ENCODE measurements at places on chromosomes 6 and 20. TPM values are rescaled to one million over a fixed set of nuclear protein-coding genes. Genes with fewer than 3 reads are reported as not detected.

PERP gene
- polyA plus RNA-seq: 31.2 TPM

TREML2 gene
- not detected for polyA plus RNA-seq

HLA-DMB gene
- polyA plus RNA-seq: 2.7 TPM

SCAND1 gene
- polyA plus RNA-seq: 103 TPM

KCNB1 gene
- polyA plus RNA-seq: 0.30 TPM

FANCE gene
- 1.7 TPM for polyA plus RNA-seq

PSORS1C2 gene
- polyA plus RNA-seq: not detected

SAMD5 gene
- polyA plus RNA-seq: 3.8 TPM

GNRH2 gene
- not detected for polyA plus RNA-seq

DDO gene
- polyA plus RNA-seq: 1.2 TPM

HDGFL1 gene
- not detected for polyA plus RNA-seq

DDAH2 gene
- polyA plus RNA-seq: 68.8 TPM

DNA sequence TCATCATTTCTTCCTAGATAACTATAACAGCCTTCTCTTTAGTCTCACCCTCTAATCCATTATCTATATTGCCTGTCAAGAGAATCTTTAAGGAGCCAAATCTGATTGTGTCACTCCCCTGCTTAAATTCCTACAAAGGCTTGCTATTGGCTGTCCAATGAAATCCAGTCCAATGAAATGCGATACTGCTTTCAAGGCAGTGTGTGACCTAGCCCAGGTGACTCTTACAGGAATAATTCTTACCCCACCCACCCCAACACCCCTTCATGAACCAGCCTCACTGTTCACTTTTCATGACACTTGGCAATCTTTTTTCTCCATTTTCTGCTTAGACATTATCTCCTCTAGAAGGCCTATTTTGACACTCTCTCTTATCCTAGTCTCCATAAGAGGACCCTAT lies 163.3 kb upstream of the MARCKS start:
- DNase-seq: no peak

- peak; percentile 96 for DNase-seq
These were observed at the start of gene STK38 for GRCh38 chr6:36546920-36547645. Gene STK38 (minus strand): TSS chr6:36547479. CDS start chr6:36540202, 7,277 bp downstream.

- DNase-seq: no peak
These were observed 107.7 kb upstream of the PRND start for GRCh38 chr20:4613718-4614620.

GRCh38 chr20:2137552-2138201 lies 36.0 kb downstream of the STK35 start:
- DNase-seq: no peak

DNA sequence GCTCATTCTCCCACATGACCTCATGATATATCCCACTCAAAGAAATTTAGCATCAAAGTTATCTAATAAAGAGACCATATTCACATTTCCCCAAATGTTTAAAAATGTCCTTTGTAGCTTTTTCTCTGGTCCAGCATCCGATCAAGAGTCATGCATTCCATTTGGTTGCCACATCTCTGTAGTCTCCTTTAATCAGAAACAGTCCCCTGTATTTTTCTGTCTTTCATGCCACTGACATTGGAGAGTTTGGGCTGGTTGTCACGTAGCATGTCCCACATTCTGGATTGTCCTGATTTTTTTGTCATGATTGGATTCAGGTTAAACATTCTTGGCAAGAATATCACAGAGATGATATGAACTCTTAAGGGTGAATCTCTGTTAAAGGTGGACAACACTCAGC lies 55.7 kb downstream of the SNX5 start:
- no peak for DNase-seq

- no peak for DNase-seq
These were observed 6.3 kb upstream of the TBC1D22B start for GRCh38 chr6:37251211-37251780.

- no peak for DNase-seq
These were observed 236.6 kb upstream of the QKI start for GRCh38 chr6:163177892-163178420.

DNA sequence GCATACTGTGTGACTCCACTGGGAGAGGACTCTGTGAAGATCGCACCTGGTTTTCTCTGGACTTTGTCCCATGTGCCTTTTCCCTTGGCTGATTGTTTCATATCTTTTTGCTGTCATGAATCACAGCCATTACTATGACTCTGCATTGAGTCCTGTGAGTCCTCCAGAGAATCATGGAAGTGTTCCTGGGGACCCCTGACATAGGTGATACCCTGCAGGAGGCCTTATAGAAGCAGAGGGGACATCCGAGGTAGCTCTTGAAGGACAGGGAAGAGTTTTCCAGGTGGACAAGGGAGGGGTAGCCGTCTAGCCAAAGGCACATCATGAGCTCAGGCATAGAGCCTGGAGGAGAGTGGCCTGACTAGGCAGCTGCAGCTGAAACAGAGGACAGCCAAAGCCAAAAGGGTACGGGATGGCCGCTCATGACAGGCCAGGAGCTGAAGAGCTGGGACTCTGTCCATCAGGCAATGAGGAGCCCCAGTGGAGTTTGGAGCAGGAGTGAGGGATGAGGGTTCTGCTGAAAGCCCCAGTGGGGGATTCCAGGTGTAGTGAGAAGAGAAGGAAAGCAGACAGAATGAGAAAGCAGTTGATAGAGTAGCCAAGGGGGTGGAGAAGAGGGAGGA lies 86.6 kb upstream of the TOX2 start:
- DNase-seq: no peak

DNA sequence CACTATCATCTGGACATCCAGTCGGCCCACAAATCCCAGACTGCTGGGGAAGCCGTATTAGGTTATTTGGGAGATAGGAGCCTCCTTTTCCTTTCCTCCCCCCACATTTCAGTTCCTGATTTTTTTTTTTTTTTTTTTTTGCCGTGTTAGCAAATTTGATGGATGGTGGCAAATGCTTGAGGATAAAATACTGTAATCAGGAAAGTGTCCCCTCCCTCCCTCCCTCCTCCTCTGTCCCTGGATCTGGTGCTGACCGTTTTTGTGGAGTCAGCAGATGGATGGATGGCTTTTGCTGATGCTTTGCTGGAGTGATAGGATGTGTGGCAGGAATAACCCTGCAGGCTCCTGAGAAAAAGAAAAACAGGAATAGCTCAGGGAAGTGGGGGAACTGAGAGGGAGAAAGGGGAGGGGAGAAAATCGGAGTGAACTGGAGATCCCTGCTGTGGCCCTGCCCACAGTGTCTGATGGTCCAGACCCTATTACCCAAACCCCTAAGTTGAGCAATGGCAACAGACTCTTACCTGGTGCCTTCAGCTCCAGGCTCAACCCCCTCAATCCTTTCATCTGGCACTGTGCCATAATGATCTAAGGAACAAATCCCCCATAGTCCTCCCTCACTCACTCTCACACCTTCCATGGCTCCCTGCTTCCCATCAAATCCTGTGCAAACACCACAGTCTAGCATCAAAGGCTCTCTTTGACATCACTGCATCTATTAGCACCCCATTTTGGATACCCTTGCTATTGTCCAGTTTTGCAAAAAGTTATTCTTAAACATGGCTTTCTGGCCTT lies 277.3 kb upstream of the CHD6 start:
- no peak for DNase-seq

GRCh38 chr6:75169689-75170586 lies 35.9 kb downstream of the COL12A1 start:
- DNase-seq: no peak

DNA sequence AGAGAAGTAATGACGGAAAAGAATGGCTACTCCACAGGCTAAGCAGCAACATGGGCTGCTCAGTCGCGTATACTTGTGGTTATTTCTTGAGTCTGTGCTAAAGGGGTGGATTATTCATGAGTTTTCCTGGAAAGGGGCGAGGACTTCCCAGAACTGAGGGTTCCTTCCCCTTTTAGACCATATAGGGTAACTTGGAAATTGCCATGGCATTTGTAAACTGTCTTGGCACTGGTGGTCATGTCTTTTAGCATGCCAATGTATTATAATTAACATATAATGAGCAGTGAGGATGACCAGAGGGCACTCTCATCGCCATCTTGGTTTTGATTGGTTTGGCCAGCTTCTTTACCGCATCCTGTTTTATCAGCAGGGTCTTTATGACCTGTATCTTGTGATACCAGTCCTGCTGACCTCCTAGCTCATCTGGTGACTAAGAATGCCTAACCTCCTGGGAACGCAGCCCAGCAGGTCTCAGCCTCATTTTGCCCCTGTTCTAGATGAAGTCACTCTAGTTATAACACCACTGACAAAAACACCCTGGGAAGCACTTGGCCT lies 11.4 kb downstream of the LBP start:
- no peak for DNase-seq

DNA sequence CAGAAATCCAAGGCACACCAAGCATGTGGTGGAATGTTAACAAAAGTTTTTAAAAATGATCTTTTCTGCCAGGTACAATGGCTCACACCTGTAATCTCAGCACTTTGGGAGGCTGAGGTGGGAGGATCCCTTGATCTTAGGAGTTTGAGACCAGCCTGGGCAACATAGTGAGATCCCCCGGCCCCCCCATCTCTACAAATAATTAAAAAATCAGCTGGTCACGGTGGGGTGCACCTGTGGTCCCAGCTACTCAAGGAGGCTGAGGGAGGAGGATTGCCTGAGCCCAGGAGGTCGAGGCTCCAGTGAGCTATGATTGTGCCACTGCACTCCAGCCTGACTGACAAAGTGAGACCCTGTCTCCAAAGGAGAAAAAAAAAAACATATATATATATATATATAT lies 8.0 kb downstream of the RIPK1 start:
- no peak for DNase-seq

- no peak for DNase-seq
These were observed 63.0 kb downstream of the LYRM2 start for GRCh38 chr6:89575562-89575960.

DNA sequence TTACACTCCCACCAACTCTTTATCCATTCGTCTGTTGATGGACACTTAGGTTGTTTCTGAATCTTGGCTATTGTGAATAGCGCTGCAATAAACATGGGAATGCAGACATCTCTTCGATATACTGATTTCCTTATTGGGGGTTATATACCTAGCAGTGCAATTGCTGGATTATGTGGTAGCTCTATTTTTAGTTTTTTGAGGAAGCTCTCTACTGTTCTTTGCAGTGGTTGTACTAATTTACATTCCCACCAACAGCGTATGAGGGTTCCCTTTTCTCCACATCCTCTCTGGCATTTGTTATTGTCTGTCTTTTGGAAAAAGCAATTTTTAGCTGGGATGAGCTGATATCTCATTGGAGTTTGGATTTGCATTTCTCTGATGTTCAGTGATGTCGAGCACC lies 4.6 kb upstream of the PFDN4 start:
- DNase-seq: no peak

DNA sequence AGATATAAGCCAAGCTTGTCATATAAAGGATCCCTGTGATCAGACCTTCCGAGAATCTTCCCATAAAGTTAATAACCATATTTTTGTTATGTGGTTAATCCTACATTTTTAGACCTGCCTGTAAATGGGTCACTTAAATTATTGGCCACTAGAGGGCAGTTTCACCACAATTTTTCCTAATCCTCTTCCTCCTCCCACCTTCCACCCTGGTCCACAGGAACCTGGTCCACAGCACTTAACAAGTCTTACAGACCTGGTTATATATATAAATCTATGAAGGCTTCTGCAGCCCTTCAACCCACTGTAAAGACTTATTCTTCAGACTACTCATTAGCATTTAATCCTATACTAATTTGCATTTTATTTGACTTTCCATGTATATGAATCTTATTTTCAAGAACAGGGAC lies 28.3 kb downstream of the MRS2 start:
- no peak for DNase-seq

DNA sequence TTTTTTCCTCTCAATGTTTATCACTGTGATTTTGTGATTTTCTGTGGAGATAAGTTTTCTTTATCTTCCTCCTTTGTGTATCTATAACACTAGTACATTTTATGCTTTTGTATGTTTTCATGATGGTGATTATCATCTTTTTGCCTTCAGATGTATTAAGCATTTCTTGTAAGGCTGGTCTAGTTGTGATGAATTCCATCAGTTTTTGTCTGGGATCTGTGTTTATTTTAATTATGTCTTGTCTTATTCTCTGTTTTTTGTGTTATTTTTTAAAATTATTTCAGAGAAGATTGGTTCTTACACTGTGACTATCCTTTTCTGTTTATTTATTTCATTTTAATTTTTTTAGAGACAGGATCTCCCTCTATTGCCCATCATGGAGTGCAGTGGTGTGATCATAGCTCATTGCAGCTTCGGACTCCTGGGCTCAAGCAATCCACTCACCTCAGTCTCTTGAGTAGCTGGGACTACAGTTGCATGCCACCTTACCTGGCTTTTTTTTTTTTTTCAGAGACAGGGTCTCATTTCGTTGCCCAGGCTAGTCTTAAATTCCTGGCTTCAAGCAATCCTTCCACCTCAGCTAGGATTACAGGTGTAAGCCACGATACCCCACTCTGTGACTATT lies 187.4 kb downstream of the SLC16A10 start:
- DNase-seq: no peak

DNA sequence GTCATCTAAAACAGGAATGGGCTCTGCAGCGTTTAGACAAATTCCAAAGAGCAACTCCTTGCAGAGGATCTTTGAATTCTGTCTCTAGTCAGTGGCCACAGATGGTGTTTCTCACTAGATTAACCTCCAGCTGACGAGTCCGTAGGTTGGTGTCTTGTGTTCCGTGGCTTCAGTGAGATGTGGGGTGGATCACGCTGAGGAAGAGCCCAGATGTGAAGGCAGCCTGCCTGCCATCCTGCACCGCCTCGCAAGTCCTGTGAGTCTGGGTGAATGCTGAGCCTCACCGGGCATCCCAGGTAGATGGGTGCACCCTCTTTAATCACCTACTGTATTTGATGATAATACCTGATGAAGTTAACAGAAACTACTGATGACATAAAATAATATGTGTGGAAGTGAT lies 70.4 kb downstream of the THBS2 start:
- DNase-seq: no peak

- DNase-seq: no peak
These were observed 250.0 kb downstream of the SLC24A3 start for GRCh38 chr20:19462491-19462890.

GRCh38 chr6:139627091-139627490 lies 252.6 kb upstream of the CITED2 start:
- DNase-seq: no peak

GRCh38 chr6:106693418-106693817 lies 64.0 kb downstream of the QRSL1 start:
- DNase-seq: no peak

GRCh38 chr20:43878776-43879175 lies 35.9 kb upstream of the TOX2 start:
- no peak for DNase-seq

Data from pancreas (tissue), 10 donors.